ENCODE measurements at places on chromosomes 11 and 22.

- DNase-seq: no peak
Observed at GRCh38 chr11:83061883-83062282, 9.8 kb downstream of the RAB30 start.

DNA sequence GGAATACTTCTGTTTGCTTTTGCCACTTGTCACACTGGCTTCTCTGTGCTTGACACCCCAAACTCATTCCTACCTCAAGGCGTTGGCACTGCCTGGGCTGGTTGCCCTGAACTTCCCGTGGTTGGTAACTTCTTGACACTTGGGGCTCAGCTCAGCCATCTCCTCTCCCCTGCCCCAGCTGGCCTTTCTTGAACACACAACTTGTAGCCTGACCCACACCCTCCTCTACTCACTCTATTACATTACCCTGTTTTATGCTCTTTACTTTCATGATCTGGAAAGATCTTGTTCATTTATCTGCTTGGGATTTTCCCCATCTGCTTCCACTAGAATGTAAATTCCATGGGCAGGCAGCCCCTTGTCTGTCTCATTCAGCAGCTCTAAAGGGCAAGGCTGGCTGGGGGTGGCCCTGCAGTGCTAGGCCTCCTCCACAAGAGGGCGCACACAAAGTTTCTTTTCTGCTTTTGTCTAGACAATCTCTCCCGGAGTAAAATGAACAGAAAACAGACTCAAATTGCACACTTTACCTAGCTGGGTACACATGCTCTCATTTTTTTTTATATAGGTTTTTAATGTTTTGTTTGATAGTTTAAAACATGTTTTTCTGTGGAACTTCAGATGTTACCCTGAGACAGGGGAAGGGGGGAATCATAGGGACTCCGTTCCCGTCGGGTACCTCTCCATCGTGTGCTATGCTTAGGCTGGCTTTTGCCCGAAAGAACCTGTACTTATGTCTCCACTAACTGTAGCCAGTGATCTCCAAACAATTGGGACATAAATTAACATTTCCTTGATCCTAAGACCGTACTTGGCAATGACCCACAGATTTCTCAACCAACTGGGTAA is 16.4 kb upstream of the MRGPRX2 start:
- peak; percentile 39 for DNase-seq

- no peak for DNase-seq
Observed at GRCh38 chr22:48198489-48199459, 1436.3 kb downstream of the TBC1D22A start.

DNA sequence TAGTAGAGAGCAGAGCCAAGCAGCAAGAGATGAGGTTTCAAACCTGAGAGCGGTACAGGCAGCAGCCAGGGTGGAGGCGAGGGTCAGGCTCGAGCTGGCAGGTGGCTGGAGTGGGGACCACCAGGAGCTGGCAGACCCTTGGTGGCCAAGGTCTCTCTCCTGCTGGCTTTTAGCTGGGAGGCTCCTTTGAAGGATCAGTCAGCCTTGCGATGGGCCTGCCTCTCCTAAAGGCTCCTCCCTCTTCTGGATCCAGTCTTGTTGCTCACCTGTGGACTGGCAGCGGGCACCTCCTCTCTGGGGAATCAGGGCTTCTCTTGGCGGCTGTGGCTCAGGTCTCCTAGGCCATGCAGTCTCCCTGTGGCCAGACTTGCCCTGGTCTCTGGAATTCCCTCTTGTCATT is 24.8 kb downstream of the TPST2 start:
- DNase-seq: no peak

DNA sequence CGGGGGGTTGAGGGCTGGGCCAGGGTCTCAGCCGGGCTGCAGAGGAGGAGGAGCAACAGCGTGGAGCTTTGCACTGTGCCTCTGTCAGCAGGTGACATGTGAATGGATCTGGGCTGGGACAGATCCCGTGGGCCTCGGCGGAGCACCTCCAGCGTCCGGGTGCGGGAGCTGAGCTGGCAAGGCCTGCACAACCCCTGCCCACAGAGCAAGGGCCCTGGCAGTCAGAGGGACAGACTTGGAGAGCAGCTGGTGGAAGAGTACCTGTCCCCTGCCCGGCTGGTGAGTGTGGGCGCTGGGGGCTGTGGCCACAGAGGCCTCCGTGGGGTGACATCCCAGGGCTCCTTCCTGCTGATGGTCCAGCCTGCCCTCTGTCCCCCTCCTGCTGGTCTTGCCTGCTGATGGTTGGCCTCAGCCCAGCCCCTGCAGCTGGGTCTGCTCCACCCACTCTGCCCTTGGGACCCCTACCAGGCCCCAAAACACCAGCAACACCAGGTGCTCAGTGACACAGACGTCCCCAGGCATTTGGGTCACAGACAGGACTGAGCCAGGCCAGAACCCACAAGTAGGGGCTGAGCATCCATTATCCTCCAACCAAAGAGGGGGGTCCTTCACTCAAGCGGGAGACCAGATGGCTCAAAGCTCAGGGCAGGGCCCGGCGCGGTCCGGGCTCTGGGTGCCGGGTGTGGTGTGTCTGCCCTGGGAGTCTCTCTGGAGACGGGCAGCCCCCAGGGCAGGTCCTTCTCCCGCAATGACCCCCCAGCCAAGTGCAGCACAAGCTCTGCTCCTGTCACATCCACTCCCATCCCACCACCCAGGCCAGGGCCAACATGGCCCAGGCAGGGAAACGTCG is 3.5 kb downstream of the LRRC56 start:
- no peak for DNase-seq

GRCh38 chr11:100403816-100404215 is 283.3 kb upstream of the ARHGAP42 start:
- no peak for DNase-seq

DNA sequence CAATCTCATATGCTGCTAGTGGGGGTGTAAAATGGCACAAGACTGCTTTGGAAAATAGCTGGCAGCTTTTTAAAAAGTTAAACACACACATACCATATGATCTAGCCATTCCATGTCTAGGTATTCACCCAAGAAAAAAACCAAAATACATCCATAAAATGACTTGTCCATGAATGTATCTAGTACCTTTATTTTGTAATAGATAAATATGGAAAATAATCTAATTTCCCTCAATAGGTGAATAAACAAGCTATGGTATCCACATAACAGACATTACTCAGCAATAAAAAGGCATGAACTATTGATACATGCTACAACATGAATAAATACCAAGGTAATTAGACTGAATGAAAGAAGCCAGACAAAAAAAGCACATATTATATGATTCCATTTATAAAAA is 22.9 kb downstream of the RNF141 start:
- no peak for DNase-seq

DNA sequence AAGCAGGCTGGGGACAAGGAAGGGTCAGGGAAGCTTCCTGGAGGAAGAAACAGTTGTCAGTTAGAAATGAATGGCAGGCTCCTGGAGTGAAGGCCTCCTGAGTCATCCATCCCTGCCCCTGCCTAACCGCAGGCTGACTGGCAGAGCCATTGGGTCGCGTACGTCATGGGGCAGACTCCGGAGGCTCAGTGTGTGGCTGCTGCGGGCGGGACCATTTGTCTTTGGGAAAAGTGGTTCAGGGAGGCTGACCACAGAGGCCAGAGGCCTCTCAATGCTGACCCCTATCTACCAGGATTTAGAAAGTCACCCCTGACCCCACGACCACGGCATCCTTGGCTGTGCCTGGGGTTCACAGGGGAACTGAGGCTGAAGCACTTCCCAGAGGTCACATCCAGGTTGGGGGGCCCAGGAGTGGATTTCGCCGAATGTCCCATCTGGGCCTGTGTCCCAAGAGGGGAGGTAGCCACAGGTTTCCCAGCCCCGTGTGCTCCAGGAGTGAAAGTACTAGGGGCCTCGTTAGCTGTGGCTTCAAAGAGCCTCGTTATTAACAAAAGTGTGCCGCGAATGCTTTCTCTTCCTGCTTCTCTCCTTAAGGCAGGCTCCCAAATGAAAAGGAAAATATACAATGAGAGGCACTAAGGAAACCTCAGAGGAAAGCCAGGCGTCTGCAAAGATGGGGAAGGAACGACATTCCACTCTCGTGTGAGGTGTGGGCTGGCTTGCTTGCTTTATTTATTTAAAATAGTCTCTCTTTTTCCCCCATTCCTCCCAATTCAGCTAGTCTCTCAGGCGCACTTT is 58.9 kb downstream of the FLRT1 start:
- DNase-seq: no peak

DNA sequence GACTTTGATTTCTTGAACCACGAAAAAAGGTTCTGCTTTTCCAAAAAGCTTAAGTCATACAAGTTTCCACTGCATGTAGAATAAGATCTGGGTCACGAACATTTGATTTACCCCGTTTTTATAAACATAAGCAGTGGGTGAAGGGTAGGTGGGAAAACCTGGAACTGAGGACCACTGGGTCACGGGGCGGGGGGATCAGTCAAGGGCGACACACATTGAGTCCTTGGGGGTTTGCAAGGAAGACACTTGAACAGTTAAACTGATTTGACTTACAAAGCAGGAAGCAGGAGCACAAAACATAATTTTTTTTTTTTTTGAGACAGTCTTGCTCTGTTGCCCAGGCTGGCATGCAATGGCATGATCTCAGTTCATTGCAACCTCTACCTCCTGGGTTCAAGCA is 10.9 kb downstream of the FADS3 start:
- no peak for DNase-seq

DNA sequence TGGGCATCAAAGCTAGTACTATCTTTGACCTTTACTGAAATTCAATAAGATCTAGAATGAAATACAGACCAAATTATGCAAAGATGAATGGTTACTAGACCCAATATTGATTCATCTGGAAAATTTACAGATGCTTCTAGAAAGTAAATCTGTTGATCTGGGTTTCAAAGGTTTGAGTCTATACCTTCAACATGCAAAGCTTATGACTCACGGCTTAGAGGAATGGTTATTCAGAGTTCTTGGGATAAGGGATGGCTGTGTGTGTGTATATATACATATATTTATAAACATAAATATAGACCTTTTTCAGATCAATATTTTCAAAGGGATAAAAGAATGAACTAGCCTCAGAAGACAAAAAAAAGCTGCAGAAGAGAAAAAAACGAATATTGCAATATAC is 1.3 kb downstream of the SPTY2D1 start:
- DNase-seq: no peak

GRCh38 chr11:11608783-11609232 is 13.0 kb downstream of the GALNT18 start:
- no peak for DNase-seq

- no peak for DNase-seq
Observed at GRCh38 chr11:27973851-27974536, 134.0 kb downstream of the KIF18A start.

GRCh38 chr11:78415338-78415737 is 2.3 kb downstream of the GAB2 start:
- no peak for DNase-seq

GRCh38 chr11:27307232-27307631 is 55.8 kb downstream of the CCDC34 start:
- no peak for DNase-seq

GRCh38 chr11:76721755-76722677 is 51.5 kb upstream of the LRRC32 start:
- peak; percentile 51 for DNase-seq

DNA sequence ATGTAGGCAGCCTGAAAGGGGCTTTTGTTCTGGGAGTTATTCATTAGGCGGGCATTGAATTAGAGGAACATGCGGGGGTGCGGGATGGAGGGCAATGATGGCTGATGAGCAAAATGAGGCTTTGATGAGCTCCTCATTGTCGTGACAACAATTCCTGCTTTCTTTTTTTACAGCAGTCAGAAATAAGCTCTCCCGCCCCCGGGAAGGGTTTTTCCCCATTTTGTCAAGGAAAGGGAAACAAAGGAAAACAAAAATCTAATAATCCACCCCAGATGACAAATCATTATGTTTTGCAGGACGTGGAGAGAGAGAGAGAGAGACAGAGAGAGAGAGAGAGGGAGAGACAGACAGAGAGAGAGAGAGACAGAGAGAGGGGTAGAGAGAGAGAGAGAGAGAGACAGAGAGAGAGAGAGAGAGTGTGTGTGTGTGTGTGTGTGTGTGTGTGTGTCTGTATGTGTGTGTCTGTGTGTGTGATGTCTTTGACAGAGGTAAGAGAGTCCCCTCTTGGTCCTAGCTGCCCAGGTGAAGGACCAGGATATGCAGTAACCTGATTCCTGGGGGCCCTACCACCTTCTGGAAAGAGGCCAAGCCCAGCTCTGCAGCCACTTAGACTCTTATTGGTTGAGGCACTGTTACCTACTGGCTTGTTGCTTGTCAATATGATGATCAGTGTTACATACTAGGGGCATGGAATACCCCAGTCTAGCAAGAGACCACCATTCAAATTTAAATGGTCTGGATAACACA is 46.7 kb upstream of the PARVA start:
- peak; percentile 64 for DNase-seq

- DNase-seq: no peak
Observed at GRCh38 chr11:28631148-28631547, 523.0 kb downstream of the METTL15 start.

- no peak for DNase-seq
Observed at GRCh38 chr11:82732734-82733443, 775 bp downstream of the FAM181B start.

GRCh38 chr22:17117400-17117799 is 3.8 kb downstream of the TMEM121B start:
- no peak for DNase-seq

- no peak for DNase-seq
Observed at GRCh38 chr22:25745341-25746011, 3.5 kb downstream of the MYO18B start.

- DNase-seq: no peak
Observed at GRCh38 chr11:105022527-105022926, 441 bp downstream of the CASP5 start.

GRCh38 chr11:57873196-57873911 is 111.8 kb downstream of the CTNND1 start:
- no peak for DNase-seq

- no peak for DNase-seq
Observed at GRCh38 chr22:44718418-44718817, 16.4 kb downstream of the PRR5 start.

GRCh38 chr11:16361108-16361865 is 4.9 kb upstream of the SOX6 start:
- no peak for DNase-seq

DNA sequence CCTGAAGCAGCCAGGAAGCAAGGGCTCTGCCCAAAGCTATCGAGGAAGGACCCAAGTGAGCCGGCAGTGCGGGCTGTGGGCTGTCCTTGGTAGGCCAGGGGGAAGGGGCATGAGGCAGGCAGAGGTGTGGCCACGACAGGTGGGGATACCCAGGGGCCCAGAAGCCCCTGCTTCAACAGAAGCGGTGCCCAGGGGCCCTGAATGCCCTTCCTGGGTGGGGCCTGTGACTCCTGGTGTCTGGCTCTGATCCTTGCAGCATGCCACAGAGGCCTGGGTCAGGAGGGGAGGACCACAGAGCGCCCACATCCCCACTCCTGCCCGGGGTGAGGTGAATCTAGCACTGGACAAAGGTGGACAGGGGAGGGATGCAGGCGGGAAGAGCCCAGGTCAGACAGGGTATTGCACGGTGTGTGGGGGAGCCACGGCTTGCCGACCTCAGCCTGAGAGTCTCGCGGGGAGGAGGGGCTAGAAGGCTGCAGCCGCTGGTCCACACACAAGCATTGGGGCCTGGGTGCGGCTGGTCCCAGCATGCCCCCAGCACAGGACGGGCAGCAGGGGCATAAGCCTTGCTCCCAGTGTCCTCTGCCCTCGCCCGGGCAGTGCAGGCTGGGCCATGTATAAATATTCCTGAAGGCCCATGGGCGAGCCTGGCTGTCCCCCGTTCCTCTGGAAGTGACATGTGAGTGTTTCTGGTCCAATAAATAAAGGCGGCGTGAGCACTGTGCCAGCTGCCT is 19.0 kb downstream of the MAFF start:
- no peak for DNase-seq

Measured in caudate nucleus (tissue), 63 donors.